Renal pelvis (tissue), 12 donors: ENCODE measurements at places on chromosomes 6 and 20.

DNA sequence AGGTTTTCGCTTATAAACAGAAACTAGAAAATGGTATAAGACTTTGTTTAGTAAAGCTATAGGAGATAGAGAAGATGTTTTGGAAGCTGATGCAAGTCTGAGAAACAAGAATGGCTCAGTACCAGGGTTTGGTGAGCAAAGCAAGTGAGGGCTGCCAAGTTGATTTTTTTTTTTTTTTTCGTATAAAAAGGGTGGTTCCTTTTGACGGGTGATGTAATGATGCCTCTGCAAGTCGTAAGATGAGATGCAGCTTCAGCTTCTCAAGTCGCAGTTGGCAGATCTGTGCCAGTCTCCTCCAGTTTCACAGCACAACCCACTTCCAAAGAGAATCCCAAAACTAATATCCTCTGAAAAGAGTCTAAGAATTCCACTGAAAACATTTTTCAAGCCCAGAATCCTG lies 252.8 kb upstream of the CDH4 start:
- no peak for DNase-seq

- no peak for DNase-seq
Measured at GRCh38 chr6:116773886-116774285, 8.4 kb upstream of the FAM162B start.

GRCh38 chr6:110476046-110476849 lies at the start of gene SLC22A16:
TSS of gene SLC22A16 (minus strand) at chr6:110476613. CDS start at chr6:110476574, 39 bp downstream.
- DNase-seq, result no peak

- DNase-seq, result no peak
Measured at GRCh38 chr20:20003031-20003954, 13.9 kb upstream of the NAA20 start.

- no peak for DNase-seq
Measured at GRCh38 chr6:160202411-160202810, 56.2 kb downstream of the SLC22A2 start.

DNA sequence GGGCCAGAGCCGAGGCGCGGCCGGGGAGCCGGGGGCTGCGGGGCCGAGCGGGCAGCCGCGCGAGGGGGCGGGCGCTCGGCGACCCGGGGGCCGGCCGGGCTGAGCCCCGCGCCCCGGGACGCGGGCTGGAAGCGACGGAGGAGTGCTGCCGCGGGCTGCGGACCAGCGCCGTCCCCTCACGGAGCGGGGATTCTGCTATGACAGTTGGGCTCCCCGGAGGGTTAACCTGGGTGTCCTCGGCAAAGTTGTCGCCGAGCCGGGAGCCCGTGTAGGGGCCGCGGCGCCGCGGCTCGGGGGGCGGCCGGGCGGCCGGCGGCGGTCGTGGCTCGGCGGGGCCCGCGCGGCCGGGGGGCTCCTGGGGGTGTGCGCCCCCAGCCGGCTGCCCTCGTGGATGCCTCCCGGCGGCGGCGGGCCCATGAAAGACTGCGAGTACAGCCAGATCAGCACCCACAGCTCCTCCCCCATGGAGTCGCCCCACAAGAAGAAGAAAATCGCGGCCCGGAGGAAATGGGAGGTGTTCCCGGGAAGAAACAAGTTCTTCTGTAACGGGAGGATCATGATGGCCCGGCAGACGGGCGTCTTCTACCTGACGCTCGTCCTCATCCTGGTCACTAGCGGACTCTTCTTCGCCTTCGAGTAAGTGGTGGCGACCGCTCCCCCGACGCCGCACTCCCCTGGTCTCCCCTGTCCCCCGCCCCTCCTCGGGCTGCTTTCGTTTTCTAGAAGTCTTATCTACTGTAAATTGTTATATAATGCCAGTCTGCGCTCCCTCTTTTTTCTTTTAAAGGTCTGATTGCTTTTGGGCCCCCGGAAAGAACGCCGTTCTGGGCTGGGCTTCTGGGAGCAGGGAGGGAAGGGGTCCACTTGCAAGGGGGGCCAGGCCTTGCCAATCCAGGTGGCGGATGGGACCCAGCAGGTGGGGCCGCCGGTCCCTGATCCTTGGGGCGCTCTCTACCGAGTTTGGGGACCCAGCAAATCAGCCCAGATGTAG lies 936 bp downstream of the ZDHHC14 start:
- DNase-seq, result peak; percentile 31

GRCh38 chr6:11277275-11278206 lies 45.1 kb upstream of the NEDD9 start:
- peak; percentile 91 for DNase-seq

DNA sequence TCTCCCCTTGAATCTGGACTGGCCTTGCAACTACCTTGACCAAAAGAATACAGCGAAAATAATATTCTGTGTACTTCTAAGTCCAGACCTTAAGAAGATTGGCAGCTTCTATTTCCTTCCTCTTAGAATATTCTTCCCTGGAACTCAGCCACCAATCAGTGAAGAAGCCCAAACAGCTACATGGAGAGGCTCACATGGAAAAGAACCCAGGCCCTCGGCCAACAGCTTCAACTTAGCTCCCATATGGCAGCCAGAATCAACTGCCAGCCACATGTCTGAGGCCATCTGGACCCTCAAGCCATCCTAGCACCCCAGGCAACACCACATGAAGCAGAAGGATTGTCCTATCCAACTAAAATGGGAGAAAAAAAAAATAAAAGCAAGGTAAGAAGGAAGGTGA lies 178.8 kb downstream of the IBTK start:
- no peak for DNase-seq

- DNase-seq, result no peak
Measured at GRCh38 chr20:52843425-52843824, 128.7 kb upstream of the TSHZ2 start.

DNA sequence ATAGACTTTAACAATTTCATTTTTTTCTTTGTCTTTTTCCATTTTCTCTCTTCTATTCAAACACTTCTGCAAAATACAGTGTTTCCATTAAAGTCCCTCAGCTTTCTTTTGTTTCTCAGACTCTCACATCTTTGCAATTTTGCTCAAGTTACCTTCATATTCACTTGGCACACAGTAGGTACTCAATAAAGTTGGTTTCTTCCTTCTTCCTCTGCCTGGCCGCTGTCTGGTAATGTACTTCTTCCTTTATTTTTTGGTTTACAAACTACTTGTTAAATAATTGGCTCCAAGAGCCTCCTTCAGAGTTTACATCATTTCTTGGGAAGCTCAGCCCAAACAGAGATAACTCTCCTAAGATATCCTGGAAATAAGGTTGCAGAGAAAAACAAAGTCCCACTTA lies 81.1 kb downstream of the GJA10 start:
- no peak for DNase-seq

DNA sequence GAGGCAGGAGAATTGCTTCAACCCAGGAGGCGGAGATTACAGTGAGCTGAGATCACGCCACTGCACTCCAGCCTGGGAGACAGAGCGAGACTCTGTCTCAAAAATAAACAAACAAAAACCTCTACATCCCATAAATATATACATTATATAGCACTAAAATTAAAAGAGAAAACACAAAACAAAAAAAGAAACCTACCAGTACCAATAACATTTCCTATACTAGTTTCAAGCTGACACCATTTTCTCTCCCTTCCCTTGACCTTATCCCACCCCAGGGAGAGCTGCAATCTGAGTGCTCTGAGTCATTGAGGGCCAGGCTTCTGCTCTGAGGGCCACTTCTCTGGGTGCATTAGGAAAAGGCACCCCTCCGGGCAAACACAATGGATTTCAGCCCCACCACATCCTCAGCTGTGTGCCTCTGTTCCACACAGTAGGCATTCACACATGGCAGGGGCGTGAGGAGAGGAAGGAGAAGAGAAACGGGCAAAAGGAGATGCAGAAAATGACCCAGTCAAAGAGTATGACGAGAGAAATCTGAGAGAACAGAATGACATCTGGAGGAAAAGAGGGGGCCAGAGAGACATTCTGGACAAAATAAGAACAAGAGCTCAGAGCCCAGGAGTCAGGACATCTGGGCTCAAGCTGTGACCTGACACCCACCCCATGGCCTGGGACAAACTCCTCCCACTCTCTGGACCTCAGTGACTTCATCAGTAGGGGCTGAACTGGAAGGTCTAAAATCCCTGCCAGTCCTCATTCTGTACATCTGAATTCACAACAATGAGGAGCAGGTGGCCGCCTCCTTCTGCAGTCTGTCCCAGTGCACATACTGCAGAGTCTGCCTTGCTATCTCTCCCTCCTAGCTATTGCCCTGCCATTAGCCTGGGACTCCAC lies 18.2 kb downstream of the TRIM26 start:
- no peak for DNase-seq

- no peak for DNase-seq
Measured at GRCh38 chr6:120056085-120056484, 706.5 kb upstream of the MAN1A1 start.

DNA sequence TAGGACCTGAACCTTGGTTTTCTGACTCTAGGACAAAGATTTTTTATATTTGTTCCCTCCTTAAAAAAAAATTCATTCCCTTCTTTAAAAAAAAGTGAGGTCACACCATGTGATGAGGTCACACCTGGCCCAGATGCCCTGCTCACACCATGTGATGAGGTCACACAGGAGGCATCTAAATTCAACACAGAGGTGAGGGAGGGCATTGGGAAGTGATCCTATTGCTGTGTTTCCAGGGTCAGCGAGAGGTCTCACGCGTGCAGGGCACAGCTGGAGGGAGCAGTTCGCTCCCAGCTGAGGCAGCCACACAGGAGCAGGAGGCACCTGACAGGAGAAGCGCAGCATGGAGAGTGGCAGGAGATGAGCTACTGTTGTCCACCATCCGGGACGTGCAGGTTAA lies 92.5 kb downstream of the SLC22A23 start:
- DNase-seq, result no peak

DNA sequence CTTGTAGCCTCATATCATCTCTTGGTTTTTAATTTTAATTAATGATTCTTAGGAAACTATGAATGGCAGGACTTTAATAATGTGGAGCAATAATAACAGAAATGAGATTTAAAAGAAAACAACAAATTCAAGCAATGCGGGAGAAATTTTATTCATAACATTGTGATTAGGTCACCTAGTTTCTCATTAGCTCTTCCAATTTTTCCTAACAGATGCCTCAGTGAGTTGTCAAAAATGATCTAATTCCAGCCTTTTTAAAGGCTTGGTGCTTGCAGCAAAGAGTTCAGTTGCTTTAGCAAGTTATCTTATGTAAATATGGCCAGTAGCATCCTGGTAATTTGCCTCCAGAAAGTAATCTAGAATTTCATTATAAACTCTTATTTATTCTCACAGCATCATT lies 20.4 kb downstream of the PDE7B start:
- DNase-seq, result no peak

DNA sequence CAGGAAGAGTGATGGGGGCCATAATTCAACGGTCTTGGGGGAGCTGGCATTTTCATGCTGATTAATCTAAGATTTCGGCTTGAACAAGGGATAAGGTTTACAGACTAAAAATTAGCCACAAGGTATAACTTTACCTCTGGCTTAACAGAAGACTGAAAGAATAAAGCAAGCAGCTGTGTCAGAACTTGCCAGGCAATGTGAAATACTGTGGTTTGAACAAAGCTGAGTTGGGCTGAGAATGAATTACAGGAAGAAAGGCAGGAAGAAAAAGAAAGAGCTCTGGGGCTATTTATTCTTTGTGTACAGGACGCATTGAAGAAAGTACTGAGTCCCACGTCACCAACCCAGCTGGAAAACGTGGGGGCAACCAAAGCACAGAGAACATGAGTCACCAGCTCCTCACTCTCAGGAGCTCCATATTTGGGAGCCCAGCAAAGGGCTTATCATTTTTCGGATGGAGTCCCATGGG lies 121.5 kb upstream of the NEDD9 start:
- DNase-seq, result peak; percentile 44
